ENCODE measurements at places on chromosomes 12 and 14. TPM values are rescaled to one million over a fixed set of nuclear protein-coding genes. Genes with fewer than 3 reads are reported as not detected.

- no peaks in the 10 kb centered on the region for H3K36me3 ChIP-seq
- no peak overlapping the region for H3K27ac ChIP-seq
- H3K4me1 ChIP-seq = no peaks in the 10 kb centered on the region
- DNase-seq = no peak
- no peaks in the 10 kb centered on the region for H3K27me3 ChIP-seq
Observed at GRCh38 chr12:94811611-94812010, 161.3 kb upstream of the TMCC3 start.

DNA sequence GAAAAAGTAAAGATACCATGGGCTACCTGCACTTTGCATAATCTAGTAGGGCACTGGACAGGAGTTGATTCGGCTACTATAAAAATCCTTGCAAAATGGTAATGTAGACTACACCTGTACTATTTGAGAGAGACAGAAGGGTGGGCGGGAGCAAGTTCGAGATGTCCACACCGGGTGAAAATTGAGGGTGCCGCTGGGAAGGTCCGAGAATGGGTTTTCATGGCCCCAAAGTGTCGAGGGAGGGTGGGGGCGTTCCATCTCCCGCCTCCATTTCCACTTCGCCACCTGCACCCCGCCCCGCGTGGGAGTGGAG is 648 bp downstream of the SNX6 start:
- peak overlapping the region; percentile 99 for H3K27ac ChIP-seq
- peaks cover 62% of the 10 kb centered on the region for H3K4me1 ChIP-seq
- DNase-seq = no peak

DNA sequence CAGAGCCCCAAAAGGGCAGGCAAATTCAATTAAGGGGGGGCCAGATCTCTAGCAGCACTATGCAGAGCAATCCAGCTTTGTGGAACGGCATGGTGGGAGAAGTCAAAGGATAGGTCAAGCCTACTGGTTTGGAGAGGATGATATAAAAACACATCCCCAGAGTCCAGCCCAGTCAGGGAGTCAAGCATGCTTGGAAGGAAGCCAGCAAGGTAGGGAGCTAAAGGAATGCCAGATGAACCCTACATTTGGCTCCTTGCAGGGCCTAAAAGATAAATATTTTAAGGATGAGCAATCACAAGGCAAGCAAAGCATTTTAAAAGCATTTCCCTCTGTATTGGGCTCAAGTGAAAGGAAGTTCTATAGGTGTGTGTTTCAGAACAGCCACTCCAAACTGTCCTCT is 21.4 kb downstream of the KCTD10 start:
- DNase-seq = no peak
- H3K27me3 ChIP-seq = no peaks in the 10 kb centered on the region
- peaks cover 68% of the 10 kb centered on the region for H3K36me3 ChIP-seq
- H3K4me3 ChIP-seq = no peak overlapping the region

DNA sequence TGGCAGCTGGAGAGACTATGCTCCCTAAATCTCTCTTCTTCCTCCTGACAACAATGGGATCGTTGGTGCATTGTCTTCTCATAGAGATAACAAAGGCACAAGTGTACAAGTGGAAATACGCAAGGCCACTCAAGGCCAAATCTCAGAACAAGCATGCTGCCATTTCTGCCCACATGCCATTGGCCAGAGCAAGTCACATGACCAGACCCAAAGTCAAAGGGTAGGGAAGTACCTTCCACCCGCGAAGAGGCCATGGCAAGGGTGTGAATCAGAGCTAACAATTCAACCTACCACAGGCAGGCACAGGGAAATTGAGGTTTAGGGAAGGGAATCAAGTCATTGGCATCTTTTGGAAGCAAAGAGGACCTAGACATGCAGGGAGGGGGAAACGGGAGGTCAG is 38.5 kb upstream of the IGF1 start:
- no peaks in the 10 kb centered on the region for H3K27me3 ChIP-seq
- no peaks in the 10 kb centered on the region for H3K4me1 ChIP-seq
- DNase-seq = no peak
- no peak overlapping the region for H3K27ac ChIP-seq
- H3K4me3 ChIP-seq = no peak overlapping the region
- H3K36me3 ChIP-seq = no peaks in the 10 kb centered on the region

DNA sequence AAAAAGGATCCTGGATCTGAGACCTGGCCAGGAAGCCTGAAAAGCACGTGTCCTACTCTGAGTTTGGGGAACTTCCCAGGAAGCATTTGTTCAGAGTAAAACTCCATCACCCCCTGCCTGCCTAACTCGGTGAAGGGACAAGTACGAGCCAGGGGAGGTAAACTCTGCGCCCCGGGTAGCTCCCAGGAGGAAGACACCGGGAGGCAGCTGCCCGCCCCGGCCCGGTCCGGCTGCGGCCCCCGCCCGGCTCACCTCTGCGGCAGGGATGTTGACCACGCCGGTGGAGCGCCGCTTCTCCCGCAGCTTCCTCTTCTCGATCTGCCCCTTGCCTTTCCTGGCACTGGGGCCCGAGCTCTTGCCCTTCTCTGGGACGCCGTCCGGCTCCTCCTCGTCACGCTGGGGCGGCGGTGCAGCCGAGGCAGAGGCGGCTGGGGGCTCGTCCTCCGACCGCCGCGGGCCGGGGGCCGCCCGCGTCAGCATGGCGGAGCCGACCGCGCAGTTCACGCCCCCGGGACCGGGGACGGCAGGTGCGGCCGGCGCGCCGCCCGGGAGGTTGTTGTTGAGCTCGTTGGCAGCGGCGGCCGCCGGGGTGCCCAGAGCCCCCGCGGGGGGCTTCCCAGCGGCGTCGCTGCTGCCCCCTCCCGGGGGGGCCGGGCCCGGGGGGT is 1.2 kb downstream of the PAWR start:
- peak; percentile 91 for DNase-seq
- peak overlapping the region; percentile 84 for H3K27ac ChIP-seq
- H3K4me3 ChIP-seq = peak overlapping the region; percentile 83
- H3K36me3 ChIP-seq = no peaks in the 10 kb centered on the region

Gene ANKRD9
- total RNA-seq = 13.1 TPM
